EH (cell line): ENCODE measurements at places on chromosomes 16 and 17.

GRCh38 chr16:22206842-22207714 is 1.0 kb downstream of the EEF2K start:
- DNase-seq: peak; percentile 67

DNA sequence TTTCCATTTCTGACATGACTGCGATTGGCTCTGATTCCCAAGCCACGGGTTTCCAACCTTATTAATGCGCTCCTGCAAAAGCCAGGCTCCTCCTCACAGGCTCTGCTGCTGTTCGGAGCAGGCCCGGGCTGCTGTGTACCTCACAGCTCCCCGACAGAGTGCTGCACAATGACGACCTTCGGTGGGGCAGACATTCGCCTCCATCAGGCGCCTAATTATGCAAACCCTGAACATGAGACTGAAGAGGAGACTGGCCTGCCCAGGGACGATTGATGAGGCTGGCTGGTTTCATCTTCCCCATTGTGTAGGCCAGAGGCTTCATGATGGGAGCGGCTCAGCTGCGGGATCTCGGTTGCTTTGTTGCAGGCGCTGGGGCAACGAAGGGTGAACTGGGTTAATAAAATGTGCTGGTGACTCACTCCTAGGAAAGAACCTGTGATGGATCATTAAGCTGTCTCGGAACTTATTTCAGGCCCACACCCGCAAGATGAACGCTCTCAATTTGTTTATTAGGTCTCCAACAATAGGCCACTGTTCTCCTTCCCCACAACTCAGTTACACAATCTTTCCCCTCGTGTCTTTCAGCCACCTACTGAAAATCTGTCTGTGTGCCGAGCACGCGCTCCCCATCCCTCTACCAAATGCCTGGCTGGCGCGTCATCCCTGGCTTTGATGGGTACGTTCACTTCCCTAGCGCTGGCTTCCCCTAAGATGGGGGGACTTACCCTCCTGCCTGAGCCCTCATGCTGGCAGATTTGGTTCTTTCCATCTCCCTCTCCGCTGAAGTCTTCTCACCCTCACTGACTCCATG is 27.2 kb upstream of the TOB1 start:
- DNase-seq: no peak

- peak; percentile 34 for DNase-seq
Observed at GRCh38 chr16:14373896-14374295, 256.2 kb downstream of the PARN start.

DNA sequence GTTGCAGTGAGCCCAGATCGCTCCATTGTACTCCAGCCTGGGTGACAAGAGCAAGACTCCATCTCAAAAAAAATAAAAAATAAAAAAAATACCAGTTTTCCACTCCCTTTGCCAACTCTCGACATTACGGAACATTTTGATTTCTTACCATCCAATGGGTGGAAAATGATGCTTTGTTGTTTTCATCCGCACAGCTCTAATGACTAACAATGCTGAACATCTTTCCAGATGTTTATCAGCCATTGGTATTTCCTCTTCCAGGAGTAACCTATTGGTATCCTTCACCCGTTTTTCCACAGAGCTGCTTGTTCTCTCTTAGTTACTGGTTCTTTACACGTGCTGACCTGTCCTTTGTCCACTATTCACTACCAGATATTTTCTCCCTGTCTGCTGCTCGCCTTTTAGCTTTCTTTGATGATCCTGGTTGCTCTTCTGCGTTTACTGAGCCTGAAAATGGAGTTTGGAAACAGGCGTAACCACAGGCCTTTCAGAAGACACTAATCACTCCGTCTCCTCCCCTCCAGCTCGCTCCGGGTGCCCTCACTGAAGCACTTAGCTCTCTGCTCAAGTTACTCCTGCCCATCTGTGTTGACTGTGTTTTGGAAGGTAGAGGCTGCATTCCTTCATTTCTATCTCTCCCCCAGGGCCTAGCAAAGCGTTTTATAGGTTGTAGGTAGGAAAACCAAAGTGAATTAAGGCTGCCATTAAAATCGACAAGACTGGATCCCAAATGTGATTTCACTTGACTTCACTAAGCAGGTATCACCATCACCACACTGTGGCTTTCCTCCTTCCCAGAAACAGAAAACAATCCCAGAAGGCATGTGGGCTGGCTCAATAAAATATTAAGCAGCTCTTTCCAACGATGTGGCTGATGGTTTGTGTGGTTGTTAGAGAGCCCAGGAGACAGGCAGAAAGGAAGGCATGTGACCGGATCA is 8.9 kb downstream of the SHPK start:
- peak; percentile 45 for DNase-seq

DNA sequence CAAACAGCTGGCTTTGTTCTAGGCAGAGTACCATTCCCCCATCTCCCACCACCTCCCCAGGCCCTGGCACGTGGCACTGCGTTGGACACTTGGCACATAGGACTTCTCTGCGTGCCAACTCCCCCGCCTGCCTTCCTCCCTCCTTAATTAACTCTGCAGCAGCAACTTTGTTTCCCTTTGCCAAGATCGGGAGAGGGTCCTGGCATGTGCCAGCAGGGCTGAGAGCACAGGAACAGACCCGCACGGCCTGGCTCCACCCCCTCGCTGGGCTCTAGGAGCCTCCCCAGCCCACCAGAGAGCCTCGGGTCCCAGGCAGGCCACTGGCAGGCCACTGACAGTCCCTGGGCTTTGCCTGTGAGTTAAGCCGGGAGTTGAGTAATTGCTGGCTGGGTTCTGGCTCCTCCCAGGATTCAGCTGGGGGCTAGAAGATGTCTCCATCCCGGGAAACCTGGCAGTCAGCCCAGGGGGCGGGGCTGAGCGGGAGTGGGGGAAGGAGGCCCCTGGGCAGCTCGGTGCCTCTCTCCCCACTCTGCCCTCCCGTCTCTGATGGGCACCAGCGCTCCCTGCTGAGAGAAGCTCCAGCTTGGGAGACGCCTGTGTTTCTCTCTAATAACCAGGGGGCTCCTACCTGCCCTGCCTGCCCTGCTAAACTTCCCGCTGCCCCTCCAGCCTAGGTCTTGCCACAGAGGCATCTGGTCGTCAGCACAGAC is 224.0 kb upstream of the TNRC6C start:
- DNase-seq: peak; percentile 78

DNA sequence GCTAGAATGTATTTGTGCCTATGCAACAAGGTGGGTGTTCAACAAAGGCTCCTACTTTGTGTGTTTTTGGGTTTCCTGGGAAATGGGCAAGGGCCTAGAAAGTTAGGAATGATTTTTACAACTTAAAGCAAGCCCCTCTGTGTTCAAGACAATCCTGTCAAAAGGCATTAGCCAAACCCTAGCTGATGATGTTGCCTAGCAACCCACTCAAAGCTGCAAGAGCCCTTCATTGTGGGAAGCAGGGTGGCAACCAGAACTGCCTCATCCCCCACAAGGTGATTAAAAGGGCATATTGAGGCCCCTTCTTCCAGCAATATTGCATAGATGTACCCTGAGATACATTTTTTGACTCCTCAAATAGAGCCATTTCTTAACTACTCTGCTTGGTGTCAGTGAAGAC is 16.0 kb upstream of the RASL10B start:
- DNase-seq: no peak

GRCh38 chr16:12304861-12305596 is 328.5 kb downstream of the SNX29 start:
- no peak for DNase-seq

DNA sequence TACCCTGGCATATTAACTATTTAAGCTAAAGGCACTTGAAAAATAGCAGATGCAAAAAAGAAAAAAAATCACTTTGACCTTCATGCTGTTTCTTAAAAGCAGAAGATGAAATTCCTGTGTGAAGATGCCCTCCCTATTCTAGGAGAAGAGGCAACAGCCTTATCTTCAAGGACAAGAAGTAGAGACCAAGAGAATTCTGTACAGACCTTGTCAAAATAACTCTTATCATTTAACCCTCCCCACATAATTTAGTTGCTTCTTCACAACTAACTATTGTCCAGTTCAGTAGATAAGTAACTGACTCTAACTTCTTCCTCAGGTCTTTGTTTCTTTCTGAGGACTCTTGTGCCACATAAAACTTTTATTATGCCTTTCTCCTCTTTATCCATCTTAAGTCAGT is 72.0 kb upstream of the MARCHF10 start:
- DNase-seq: no peak
